ENCODE measurements at places on chromosomes 13 and 19.

GRCh38 chr19:51318687-51319648 is 7.5 kb downstream of the IGLON5 start:
- DNase-seq = no peak

- no peak for DNase-seq
These were observed 505.7 kb downstream of the EFNB2 start for GRCh38 chr13:106029676-106030290.

DNA sequence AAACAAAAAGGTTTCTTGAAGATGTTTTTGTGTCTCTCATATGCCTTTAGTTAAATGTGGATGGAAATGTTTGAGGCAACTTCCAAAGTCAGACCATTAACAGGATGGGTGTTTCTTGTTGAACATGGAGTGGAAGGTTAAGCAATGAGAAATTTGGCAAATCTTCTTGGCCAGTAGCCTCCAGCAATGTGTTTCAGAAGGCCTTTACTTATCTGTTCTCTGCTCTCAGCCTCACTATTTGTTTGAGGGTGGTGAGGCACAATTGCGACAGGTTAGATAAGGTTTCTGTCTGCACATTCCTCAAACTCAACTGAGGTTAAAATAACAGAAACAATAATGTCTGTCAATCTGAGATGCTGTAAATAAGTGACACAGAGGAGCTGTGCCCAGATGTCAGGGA is 1019.0 kb downstream of the DIAPH3 start:
- DNase-seq = no peak

GRCh38 chr13:43473437-43473836 is 313.3 kb downstream of the ENOX1 start:
- no peak for DNase-seq

- no peak for DNase-seq
These were observed 220.9 kb downstream of the POU4F1 start for GRCh38 chr13:78382491-78382890.

DNA sequence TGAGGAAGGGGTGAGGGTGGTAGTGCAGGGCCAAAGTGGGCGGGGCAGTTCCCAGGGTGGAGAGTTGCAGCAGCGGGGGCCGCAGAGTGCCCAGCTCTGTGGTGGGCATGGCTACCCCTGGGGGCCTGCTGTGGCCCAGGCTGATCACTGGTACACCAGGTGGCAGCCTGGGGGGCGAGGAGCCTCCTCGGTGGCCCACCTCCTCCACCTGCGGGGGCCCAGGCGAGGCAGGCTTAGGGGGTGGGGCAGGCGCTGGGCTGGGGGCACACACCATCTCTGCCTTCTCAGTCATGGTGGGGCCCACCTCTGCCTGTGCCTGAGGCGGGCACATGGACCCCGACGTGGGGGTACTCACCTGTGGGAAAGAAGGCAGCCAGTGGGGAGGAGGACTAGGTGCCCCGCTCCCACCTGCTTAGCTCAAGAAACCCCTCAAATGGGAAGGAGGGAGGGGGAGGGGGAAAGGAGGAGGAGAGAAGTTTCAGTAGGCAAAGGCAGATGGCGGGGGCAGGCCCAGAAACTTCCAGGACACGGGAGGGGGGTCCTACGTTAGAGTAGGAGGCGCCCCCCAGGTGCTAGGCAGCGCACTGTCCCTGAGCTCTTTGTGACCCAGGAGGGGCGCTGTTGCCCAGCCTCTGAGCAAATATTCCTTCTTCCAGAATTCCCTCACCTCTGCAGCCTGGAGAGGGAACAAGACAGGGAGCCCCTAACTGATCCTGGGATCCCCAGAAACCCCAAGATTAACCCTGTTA is 1.6 kb downstream of the LYL1 start:
- DNase-seq = peak; percentile 54

DNA sequence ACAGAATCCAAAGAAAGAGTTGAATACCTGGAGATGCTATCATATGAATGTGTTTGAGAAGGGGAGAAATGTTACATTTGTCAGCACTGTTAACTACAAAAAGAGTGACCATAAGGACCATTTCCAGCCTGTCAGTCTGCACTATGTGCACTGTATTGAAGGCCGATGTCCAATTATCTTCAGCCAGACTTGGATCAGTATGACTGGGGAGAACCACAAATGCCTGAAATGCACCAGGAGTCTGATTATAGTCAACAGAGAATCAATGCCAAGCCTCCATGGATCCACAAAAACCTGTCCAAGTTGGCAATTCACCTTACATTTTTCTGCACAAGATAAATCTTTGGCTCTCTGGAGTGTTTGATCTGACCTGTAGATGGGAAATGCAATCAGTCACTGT is 697.5 kb upstream of the SGCG start:
- no peak for DNase-seq

GRCh38 chr19:16032509-16033135 is 43.7 kb upstream of the TPM4 start:
- peak; percentile 5 for DNase-seq

DNA sequence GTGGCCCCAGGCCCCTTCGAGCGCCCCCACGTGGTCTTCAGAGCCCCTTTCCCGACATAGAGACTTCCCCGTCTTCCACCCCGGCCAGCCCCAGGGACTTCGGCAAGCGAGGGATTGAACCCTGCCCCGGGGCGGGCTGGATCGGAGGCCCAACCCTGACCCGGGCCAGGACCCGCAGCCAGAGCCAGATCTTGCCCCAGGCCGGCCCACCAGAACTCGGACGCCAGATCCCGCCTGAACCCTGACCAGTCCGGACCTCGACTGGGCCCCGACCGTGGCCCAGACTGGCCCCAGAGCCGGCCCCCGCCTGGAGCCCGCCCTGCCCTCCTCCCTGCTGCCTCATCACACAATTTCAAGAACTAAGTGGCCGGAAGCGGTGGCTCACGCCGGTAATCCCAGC is 253 bp upstream of the TPTE2 start:
- DNase-seq = no peak

GRCh38 chr13:100859861-100860260 is 185.3 kb upstream of the TMTC4 start:
- DNase-seq = no peak

DNA sequence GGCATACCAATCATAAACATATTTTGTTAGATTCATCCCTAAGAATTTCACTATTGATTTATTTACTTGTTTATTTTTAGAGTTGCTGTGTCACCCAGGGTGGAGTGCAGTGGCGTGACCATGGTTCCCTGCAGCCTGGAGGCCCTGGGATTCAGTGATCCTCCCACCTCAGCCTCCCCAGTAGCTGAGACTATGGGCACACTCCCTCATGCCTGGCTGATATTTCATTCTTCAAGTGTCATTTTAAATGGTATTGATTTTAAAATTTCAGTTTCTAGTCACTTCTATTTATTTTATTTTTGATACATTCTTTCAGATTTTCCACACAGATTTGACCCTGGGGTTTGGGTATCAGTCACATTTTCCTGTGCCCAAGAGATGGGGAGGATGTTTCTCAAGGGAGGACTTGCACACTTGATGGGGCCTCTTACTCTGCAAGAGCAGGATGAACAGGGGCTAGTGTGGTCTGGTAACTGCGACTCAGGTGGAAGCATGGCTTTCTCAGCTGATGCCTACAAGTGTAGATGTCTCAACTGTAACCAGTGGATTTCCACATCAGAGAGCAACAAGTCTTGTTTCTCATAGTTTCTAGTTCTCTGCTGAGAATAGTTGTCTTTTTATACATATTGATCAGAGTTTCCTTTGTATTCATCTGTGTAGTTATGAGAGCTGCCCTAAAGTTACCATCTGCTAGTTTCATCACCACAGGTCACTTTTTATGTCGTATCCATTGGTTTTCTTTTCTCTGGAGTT is 40.2 kb downstream of the CCNE1 start:
- DNase-seq = no peak

DNA sequence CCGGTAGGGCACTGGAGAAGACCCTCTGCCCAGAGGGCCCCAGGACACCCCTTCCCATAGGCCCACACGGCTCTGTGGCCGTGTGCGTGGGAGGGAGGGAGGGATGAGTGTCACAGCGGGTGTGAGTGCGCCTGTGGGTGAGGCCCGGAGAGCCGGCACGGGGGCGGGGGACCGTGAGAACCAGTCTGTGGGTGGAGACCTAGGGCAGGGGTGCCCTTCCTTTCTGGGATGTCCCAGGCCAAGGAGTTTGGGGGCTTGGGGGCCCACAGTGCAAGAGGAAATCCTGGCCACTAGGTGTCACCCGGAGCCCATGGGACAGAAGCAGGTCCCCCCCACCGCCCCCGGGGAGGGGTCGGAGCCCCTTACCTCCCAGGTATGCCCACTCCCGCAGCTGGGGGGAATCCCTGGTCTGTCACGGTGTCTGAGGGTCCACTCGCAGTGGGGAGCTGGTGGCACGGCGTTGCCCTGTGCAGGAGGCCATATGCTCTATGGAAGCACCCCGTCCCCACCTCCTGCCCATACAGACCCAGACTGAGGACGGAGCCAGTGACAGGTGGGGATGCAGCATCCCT is 16.0 kb upstream of the SLC7A10 start:
- DNase-seq = peak; percentile 55

DNA sequence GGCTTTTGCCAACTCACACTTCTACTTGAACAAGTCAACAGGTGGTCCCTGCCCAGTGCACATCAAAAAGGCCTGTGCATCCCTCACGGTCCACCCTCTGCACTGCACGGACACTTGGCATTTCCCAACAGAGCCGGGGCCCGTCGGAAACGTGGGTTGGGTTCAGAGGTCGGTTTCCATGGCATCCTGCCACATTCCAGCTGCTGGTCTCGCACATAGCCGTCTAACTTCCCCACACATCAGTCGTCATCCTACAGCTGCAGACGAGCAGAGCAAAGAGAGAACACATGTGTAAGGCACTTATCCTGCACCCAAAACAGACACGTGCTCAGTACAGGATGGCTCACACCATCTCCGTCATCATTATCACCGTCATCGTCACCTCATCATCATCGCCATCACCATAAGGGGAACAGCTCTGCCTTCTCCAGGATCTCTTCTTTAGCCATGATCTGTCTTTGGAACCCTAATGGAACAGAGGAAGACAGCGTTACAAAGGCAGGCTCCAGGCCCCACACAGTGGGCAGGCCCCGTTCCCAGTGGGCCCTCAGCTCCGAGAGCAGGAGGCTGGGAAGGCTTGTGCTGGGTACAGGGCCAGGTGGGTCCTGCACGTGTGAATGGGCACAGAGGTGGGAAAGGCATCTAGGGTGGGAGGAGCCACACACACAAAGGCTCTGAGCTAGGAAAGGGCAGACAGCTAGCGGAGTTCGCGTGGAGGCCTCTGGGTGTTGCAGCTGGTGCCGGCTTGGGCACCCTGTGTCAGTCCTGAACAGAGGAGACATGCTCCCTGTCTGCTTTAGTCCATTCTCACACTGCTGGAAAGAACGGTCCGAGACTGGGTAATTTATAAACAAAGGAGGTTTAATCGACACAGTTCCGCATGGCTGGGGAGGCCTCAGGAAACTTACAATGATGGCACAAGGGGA is 170.8 kb upstream of the SOX1 start:
- no peak for DNase-seq

DNA sequence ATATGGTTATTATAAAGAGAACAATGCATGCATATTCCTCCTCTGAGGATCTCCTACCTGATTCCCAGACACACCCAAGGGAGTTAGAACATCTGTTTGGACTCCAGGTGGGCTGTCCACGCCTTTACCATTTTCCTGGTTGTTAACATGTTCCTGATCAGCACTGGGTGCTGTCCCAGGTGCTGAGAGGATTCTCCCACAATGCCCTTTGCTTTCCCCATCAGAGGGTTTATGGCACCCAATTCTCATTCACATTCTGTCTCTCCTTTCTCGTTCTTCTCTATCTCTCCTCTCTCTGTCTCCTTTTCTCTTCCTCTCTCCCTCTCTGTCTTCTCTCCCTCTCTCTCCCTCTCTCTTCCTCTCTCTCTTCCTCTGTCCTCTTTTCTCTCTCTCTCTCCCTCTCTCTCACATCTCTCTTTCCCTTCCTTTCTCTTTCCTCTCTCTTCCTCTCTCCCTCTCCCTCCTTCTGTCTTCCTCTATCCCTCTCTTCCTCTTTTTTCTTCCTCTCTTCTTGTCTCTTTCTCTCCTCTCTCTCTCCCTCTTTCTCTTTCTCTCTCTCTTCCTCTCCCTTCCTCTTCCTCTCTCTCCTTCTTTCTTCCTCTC is 3.3 kb upstream of the RDH13 start:
- DNase-seq = no peak
